Dermis microvascular lymphatic vessel endothelial cell (primary cell): ENCODE measurements at places on chromosomes 3 and 15. TPM values are rescaled to one million over a fixed set of nuclear protein-coding genes. Genes with fewer than 3 reads are reported as not detected.

ADAMTS17 gene
- total RNA-seq: under 0.01 and 0.13 TPM in 2 replicates

CDHR4 gene
- total RNA-seq: not detected in 2 replicates

CCDC13 gene
- total RNA-seq: 0.13 and 0.25 TPM in 2 replicates

WDR48 gene
- total RNA-seq: 31.5 and 38.2 TPM in 2 replicates

CCR3 gene
- not detected in 2 replicates for total RNA-seq

IL17RC gene
- total RNA-seq: 16.9 and 25.3 TPM in 2 replicates

ZKSCAN7 gene
- total RNA-seq: 1.4 and 2.0 TPM in 2 replicates

RBM6 gene
- 21.4 and 32.1 TPM in 2 replicates for total RNA-seq

CCDC54 gene
- total RNA-seq: not detected in 2 replicates

XCR1 gene
- not detected in 2 replicates for total RNA-seq

HTR3E gene
- total RNA-seq: not detected in 2 replicates

OR5K2 gene
- not detected in 2 replicates for total RNA-seq

ZSCAN2 gene
- 13.0 and 15.7 TPM in 2 replicates for total RNA-seq

ZNF660 gene
- total RNA-seq: 0.51 and 0.76 TPM in 2 replicates

HTD2 gene
- total RNA-seq: 4.1 and 8.1 TPM in 2 replicates

TLR9 gene
- total RNA-seq: not detected in 2 replicates

CIAO2A gene
- total RNA-seq: 29.2 and 44.4 TPM in 2 replicates

GNB4 gene
- 60.8 and 61.6 TPM in 2 replicates for total RNA-seq

OCA2 gene
- not detected in 2 replicates for total RNA-seq

EFHB gene
- under 0.01 TPM in 1 of 2 replicates, not detected in the other for total RNA-seq

MEGF11 gene
- total RNA-seq: not detected in 2 replicates

ST8SIA2 gene
- 0.13 and 0.25 TPM in 2 replicates for total RNA-seq

CRYGS gene
- total RNA-seq: 0.77 and 0.89 TPM in 2 replicates

C15orf61 gene
- 1.3 and 1.5 TPM in 2 replicates for total RNA-seq

KCNMB3 gene
- 2.1 and 2.7 TPM in 2 replicates for total RNA-seq
